ENCODE measurements at places on chromosomes 11 and 22.

GRCh38 chr11:33897761-33898375 lies 6.0 kb upstream of the LMO2 start:
- no peak for DNase-seq

DNA sequence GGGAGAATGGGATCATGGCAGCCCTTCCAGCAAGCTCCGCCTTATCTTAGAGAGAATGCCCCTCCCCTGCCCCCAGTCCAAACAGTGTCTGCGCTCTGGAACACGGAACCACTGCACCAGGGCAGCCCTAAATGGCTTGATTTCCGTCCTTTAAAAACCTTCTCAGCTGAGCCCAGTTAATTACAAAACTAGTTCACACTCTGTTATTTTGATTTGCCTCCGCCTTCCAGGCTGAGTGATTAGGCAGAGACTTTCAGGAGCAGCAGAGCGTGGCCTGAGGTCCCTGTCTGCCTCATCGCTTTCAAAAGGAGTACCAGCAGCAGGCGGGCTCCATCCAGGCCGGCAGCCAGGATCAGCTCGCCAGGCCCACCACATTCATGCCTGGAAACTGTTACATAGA lies 313.0 kb downstream of the BRD1 start:
- DNase-seq = peak; percentile 83

GRCh38 chr11:117823946-117824420 lies 561 bp downstream of the FXYD2 start:
- no peak for DNase-seq

GRCh38 chr11:64015935-64016845 lies 19.5 kb upstream of the FLRT1 start:
- DNase-seq = no peak

- no peak for DNase-seq
Measured at GRCh38 chr11:72349616-72350218, 84.6 kb downstream of the CLPB start.

- no peak for DNase-seq
Measured at GRCh38 chr11:1847926-1848639, 4.8 kb upstream of the LSP1 start.

DNA sequence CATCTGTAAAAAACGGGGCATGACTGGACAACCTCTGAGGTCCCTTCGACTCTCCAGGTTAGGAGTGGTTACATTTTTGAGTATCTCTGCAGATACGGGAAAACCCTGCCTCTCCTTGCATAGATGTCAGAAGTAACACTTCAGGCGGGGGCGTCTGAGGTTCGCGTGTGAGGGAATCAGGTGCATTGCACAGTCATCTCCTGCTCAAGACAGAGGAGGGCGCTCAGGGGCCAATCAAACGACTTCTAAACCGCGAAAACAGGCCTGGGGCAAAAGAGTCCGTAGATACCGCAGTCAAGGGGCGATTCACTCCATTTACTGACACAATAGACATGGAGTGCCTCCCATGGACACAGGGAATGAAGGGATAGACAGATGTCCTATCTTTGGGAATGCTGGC lies 31.7 kb downstream of the KIRREL3 start:
- DNase-seq = no peak

- no peak for DNase-seq
Measured at GRCh38 chr11:130435671-130436070, 7.3 kb upstream of the ADAMTS8 start.

DNA sequence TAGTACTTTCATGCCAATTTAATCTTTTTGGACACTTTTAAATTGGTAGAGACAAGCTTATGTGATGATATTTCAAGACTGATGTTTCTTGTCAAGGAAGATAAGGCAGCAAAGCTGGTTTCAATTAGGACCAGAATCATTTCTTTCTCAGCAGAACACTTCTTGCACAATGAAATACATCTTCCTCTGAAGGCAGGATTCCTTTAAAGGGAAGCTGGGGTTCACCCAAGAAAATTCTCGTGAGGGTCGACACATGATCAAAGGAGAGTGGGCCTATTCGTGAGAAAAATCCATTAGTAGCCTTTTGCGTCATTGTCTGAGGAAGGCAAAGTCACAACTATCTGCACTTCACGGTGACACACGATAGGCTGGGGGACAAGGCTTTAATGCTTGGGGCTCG lies 17.6 kb downstream of the TTC12 start:
- no peak for DNase-seq

DNA sequence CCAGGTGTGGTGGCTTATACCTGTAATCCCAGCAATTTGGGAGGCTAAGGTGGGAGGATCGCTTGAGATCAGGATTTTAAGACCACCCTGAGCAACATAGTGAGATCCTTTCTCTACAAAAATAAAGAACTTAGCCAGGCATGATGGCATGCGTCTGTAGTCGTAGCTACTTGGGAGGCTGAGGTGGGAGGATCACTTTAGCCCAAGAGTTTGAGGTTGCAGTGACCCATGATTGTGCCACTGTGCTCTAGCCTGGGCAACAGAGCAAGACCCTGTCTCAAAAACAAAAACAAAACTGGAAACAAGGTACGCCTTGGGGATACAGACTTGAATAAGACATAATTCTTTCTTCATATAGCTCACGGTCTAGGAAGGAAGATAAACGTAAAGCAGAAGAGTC lies 63.1 kb upstream of the GRAMD1B start:
- DNase-seq = no peak

- DNase-seq = no peak
Measured at GRCh38 chr11:13290221-13290980, 12.8 kb downstream of the BMAL1 start.

- no peak for DNase-seq
Measured at GRCh38 chr22:37088750-37089408, 20.6 kb downstream of the TMPRSS6 start.

GRCh38 chr11:65540290-65541092 lies 15.6 kb downstream of the SCYL1 start:
- peak; percentile 75 for DNase-seq

DNA sequence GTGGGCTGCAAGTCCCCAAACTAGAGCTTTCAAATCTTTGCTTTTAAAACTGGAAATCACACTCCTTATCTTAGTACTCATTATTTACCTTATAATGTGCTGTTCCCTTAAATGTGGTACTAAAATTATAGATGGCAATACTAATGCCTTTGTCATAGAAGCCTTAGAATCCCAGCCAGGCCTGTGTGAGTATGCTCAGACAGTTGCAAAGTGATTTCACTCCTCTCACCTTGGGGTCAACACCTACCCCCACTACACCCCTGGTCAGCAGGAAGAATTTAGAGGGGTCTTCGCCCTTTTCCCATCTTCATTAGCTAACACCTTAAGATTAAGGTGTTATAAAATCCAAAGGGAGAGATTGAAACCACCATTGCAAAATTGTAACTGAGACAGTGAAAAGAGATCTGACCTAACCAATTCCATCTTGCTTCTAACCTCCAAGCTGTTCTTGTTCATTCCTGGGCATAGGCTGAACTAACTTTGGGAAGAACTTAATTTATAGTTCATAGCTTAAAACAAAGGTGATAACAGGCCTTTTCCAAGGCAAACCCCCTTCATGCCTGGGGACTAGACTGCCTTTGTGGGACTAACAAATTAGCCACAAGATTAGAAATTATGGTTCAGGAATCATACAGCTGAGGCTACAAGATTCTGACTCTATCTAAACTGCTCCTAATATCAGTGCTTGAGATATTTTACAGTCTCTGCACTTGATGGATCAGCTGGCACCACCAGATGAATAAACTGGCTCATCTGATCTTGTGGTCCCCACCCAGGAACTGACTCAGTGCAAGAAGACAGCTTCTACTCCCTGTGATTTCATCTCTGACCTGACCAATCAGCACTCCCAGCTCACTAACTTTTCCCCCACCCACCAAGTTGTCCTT lies 10.4 kb upstream of the MRPL17 start:
- no peak for DNase-seq

DNA sequence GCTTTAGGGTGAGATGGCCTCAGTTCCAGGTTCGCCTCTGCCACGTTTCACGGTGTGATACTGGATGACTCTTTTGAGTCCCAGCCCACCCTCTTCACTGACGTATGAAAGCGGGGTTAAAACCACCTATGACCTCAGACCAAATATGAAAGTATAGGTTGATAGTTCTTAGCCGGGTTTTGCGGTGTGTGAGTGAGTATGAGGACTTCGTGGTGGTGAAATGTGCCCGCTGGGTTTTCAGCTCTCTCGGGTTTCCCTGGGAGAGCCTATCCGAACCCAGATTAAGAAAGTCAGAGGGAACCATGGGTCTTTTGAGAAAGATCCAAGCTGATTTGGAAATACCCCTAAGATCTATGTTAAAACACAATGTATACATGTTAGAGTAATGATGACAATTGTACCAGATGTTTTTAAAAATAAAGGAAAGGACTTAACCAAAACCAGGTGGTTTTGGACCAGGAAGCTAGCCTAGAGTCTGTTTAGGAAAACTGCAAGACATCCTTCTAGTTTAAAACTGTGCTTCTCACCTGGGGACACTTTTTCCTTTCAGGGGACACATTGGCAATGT lies 25.8 kb upstream of the ST3GAL4 start:
- no peak for DNase-seq

DNA sequence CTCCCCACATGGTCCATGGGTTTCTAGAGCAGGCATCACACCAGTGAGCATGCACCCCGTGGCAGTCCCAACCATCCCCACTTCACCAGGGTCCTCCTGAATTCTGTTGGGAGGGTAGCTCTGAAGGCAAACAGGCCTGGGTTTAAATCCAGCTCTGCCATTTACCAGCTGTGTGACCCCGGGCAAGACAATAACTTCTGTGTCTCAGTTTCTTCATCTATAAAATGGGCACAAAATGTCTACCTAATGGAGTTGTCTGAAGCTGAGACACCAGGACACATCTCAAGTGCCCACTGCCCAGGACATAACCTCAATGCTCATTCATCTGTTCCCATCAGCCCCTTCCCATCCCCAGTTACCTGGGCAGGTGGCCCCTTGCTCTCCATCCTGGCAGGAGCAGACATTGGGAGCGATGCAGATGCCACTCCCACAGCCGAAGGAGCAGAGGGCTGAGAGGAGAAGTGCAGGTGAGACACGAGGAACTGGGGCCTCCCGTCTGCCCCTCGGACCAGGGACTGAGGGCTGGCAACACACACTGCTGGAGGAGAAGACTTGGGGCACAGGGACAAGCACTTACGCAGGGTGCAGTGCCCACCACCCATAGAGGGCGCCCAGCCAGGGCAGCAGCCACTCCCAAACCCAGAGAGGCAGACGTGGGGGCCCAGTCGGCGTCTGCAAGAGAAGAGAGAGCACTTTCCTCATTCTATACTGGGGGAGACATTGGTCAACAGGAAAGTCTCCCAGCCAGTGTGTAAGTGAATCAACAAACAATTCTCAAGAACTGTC lies 4.0 kb downstream of the VWCE start:
- no peak for DNase-seq

GRCh38 chr11:7314811-7315604 lies 63.3 kb downstream of the SYT9 start:
- peak; percentile 9 for DNase-seq

- DNase-seq = no peak
Measured at GRCh38 chr22:49538006-49538405, 289.7 kb downstream of the BRD1 start.

DNA sequence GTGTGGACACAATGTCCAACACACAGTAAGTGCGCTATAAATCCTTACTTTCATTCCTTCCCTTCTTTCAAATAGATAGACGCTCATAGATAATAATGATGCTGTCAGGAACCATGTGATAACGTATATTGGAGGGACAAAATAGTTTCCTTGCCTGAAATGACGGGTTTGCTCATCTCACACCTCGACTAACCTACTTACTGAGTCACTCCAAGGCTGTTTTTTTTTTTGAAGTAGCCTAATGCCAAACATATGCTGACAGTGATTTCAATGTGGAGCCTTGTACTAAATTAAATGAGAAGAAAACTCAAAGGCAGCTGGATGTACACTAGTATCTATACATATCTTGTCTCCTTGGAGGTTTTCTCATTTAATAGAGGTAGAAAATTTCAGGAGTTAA lies 400.5 kb downstream of the NELL1 start:
- no peak for DNase-seq

- no peak for DNase-seq
Measured at GRCh38 chr11:65861533-65862183, 1.4 kb downstream of the MUS81 start.

DNA sequence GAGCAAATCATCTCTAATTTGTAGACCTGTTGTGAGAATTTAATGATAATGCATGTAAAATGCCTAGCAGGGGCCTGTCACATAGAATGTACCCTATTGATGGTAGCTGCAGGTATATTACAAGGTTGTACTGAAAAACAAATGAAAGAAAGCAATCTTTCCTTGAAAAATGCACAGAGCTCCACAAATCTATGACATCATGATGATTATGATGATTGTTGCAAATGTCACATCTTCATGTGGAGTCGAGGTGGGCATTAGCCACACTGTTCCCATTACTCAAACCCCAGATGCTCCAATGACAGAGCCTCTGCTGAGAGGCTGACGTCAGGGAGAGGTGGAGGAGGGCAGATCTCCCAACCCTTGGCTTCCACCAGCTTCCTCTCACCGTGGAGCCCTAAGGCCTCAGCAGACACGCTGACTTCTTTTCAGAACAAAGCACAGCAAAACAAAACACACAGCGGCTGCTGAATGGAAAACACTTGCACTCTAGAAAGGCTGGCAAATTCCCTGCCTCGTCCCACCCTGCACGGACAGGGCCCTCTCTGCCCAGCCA lies 298.3 kb downstream of the KIRREL3 start:
- peak; percentile 23 for DNase-seq

DNA sequence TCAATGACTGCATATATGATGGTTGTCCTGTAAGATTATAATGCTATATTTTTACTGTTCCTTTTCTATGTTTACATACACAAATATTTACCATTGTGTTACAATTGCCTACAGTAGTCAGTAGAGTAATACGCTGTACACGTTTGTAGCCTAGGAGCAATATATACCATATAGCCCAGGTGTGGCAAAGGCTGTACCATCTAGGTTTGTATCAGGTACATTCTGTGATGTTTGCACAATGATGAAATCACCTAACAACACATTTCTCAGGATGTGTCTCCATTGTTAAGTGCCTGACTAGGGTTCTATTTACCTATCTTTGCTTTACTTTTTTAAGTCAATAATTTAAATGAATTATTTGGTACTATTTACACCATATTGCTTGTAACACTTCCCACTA lies 21.9 kb downstream of the PRR5L start:
- no peak for DNase-seq

DNA sequence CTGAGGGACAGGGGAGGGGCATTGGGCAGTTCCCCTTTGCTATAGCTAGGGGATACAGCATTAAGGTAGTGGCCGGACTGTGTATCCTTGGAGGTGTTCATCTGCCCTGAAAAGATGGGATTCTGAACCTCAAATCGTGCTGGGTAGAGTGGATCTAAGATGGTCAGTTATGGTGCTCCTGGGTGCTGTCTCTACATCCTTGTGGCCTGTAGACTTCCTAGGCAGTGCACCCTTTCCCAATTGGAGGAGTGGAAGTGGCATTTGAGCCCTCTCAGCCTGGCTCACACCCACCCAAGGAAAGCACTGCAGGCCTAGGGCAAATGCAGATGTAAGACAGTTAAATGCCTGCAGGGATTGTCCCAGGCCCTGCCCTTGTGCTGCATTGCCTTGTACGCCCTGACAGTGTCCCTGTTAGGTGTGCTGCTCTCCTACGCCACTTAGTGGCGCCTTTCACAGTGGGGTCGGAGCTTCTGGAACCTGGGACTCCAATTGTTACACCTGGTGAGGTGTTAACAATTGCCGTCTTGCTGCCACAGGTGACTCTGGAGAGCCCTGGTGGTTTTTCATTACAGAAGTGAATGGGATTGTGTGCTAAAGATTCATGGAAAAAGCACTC lies 35.0 kb downstream of the PPFIBP2 start:
- peak; percentile 28 for DNase-seq

All from NCI-H345 (cell line).